ENCODE measurements at places on chromosomes 7 and 10.

GRCh38 chr7:13639396-13639795, 350.1 kb downstream of the ETV1 start:
- no peak for DNase-seq

DNA sequence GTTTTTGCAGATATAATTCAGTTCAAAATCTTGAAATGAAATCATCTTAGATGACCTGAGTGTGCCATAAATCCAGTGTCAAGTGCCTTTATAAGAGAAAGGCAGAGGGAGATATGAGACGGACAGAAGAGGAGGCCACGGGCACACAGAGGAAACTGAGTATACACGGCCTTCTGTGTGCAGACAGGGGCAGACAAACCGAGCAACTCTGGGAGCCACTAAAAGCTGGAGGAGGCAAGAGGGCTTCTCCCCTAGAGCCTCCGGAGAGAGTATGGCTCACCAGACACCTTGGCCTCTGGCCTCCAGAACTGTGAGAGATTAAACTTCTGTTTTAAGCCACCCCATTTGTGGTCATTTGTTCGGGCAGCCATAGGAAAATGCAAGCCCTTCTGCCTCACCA, 12.6 kb downstream of the TSPAN15 start:
- no peak for DNase-seq

DNA sequence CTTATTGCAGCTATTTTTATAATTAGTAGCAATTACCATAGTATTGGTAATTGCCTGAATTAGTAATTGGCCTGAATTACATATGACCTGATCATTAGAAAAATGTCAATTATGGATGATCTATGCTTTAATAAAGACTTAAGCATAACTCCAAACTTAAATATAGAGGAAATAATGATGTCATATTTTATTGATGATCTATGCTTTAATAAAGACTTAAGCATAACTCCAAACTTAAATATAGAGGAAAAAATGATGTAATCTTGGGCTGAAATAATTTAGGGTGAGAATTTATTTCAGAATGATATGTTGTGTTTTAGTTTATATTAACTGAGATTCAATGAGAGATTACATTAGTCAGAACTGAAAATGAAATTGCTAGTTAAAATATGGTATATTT, 266.0 kb upstream of the DKK1 start:
- no peak for DNase-seq

- DNase-seq, result no peak
These were observed 25.9 kb downstream of the TRDMT1 start for GRCh38 chr10:17175551-17175950.

- DNase-seq, result peak; percentile 18
These were observed 1132.0 kb upstream of the LRRTM3 start for GRCh38 chr10:65793738-65794425.

DNA sequence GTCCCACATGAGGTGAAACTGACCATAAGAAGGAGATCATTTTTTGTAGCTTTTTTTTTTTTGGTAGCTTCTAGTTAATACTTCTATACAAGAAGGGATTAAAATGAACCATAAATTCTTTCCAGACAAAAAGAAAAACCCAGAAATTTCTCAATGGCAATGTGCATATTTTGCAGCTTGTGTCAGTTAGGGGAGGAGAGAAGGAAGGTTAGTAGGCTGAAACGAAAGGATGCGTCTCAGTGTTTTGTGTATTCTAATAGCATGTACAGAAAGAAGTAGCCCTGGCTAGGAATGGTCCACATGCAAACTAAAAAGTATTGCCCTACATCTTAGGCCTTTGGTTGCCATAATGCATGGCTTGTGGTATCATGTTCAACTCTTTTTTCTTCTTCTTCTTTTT, 90.6 kb downstream of the CACNB2 start:
- DNase-seq, result no peak

DNA sequence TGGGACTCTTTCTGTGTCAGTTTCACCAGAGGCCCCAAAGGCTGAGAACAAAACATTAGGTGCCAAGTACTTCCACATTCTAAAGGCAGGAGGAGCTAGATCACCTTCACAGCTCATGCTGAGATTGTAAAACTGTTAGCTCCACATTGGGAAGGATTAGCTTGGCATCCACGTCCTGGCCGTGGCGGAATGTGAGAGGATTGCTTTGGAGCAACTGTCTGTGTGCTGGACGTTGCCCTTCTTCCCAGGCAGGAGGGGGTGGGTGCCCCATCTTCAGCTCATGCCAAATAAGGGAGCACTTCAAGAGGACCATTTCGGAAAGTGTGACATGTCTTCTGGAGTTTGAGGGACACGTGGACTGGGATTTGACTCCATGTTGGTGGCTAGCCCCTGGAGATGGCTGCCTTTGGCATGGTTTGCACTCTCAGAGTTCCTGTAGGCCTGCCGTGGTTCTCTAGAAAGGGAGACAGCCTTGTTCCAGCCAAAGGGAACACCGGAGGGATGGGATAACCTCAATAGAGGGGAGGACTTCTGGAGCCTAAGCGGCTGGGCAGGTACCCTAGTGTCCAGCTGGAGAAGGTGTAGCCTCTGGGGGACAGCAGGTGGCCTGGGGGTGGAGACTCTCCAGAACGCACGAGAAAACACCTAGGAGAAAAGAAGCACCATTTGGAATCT, 19.9 kb upstream of the FMC1 start:
- no peak for DNase-seq

- DNase-seq, result no peak
These were observed 124.9 kb downstream of the CYP26A1 start for GRCh38 chr10:93198401-93199131.

DNA sequence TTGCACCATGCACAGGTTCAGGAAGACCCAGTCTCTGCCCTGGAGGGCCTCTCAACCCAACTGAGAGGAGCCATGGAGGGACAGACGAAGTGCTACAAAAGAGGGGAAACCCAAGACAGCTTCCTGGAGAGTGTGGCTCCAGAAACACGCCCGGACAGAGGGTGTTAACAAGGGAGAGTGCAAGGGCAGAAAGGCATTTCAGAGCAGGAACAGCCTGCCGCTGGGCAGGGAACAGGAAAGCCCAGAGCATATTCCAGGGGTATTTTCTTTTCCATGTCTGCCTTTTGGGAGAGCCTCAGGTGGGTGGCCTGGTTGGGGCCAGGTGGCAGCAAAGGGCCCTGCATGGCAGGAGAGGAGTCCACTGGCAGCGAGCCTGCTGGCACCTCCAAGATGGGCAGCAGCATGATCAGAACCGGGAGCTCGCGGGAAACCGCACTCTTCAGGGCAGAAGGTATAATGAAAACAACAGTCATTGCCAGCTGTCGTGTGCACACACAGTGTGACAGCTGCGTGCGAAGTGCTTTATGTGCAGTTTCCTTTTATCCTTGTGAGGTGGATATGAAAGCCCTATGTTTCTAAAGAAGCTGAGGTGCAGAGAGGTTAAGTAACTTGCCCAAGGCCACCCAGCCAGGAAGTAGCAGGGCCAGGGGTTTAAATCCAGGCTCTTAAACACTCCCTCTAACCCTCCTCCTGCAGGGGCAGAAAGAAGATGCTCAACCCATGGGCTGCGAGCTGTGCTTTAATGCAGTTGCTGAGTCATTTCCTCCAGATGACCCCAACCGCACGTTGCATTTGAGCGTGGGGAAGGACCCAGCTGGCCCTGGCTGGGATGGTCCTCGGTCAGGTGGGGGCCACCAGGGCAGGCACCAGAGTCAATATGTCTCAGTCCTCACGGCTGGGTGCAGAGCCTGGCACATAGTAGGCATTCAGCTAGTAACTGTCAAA, 128.6 kb downstream of the OAT start:
- DNase-seq, result no peak

- peak; percentile 53 for DNase-seq
These were observed 593 bp upstream of the ADRA2A start for GRCh38 chr10:111076191-111076681.

GRCh38 chr7:41581041-41581440, 121.8 kb downstream of the INHBA start:
- peak; percentile 6 for DNase-seq

GRCh38 chr10:93357680-93358079, 124.5 kb downstream of the MYOF start:
- DNase-seq, result peak; percentile 8

DNA sequence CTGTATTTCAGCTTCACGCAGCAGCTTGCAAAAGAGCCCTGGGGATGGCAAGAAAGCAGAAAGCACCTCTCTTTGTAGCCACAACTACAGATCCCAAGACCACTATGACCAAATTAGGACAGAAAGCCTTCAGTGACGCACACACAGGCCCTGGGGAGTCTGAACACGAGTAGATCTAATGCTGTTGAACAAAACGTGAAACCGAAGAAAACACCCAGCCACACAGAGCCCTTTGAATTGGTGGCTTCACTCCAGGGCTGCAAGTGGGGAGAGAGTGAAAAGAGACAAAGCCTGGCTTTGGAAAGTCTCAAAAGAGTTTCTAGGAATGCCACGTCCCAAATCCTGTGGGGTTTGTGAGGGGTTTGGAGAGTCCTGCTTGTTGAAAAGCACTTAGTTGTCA, 28.4 kb downstream of the PLXNA4 start:
- no peak for DNase-seq

DNA sequence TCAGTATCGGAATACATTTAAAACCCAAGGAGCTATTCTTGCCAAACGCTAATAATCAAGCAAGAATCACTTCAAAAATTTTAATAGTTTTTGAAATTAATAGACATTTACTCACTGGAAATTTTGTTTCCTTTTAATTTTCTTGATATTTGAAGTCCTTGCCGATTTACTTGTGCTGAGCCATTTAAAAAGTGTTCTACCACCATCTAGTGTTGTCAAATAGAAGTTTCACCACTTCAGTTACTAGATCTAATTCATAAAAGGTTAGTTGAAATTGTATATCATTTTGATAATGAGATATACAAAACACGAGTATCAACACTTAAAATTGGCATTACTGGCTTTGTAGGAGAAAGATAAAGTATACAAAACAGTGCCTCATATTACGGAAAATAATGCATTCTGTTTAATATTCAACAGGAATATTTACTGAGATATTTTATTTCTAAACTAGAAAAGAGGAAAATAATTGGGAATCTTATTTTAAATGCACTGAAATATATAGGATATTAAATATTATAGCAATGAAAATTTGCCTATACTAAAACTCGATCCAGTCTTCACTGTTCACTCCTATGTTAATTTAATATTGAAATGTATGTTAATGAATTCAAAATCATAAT, 664.8 kb upstream of the SEMA3D start:
- DNase-seq, result peak; percentile 14

- no peak for DNase-seq
These were observed 37.6 kb downstream of the FHIP2A start for GRCh38 chr10:114859222-114859621.

DNA sequence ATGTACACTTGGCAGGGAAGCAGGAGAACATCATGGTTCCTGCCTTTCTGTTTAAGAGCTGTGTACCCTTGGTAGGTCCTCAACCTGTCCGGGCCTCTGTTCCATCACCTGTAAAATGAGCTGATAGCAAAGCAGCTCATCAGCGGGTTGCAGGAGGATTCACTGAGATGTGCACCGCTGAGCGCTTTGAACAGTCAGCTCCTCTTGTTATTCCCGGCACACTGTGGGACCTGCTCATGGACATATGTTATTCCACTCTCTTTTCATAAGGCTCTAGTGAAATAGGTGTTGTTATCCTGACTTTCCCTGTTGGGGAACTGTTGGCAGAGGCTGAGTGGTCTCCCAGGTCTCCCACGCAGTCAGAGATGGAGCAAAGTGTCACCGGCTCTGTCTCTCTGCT, 497.5 kb upstream of the ZMIZ1 start:
- no peak for DNase-seq

- no peak for DNase-seq
These were observed 95.3 kb upstream of the CYP26C1 start for GRCh38 chr10:92965314-92965713.

DNA sequence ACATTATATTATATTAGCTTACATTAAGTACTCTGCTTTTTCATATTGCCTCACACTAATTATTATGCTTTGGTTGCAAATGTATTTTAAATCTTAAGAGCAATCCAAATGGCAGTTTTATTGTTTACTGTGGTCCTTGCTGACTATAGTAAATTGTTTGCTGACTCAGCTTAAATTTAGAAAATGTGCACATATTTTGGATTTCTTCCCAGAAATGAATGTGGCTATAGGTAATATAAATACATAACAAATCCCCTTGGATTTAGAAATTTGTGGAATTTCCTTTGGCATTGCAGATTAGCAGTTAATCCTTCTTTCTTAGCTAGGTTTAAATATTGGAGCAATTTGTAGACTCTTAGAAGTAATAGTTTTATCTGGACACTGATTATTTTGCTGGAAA, 565.8 kb downstream of the NRG3 start:
- no peak for DNase-seq

- DNase-seq, result no peak
These were observed 49.3 kb downstream of the JAKMIP3 start for GRCh38 chr10:132114953-132115520.

GRCh38 chr10:95266674-95267095, 24.1 kb downstream of the PDLIM1 start:
- peak; percentile 82 for DNase-seq

- no peak for DNase-seq
These were observed 855 bp downstream of the YME1L1 start for GRCh38 chr10:27153329-27153728.

DNA sequence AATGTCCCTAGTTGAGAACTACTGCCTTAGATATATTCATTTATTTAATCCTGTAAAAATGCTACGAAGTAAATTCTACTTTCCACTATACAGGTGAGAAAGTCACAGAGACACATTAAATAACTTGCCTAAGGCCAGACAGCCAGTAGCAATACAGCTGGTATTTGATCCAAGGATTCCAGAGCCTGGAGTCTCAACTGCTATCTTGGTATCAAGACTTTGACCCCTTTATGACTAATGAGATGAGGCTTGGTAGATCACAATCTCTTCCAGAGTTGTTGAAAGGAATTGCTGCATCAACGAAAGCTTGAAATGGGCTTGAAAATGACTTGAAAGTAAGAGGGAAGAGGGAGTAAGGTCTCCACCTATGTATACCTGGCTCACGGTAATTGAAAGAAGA, 83.3 kb downstream of the ORC5 start:
- no peak for DNase-seq

- no peak for DNase-seq
These were observed 34.3 kb downstream of the SNX8 start for GRCh38 chr7:2279896-2280295.

DNA sequence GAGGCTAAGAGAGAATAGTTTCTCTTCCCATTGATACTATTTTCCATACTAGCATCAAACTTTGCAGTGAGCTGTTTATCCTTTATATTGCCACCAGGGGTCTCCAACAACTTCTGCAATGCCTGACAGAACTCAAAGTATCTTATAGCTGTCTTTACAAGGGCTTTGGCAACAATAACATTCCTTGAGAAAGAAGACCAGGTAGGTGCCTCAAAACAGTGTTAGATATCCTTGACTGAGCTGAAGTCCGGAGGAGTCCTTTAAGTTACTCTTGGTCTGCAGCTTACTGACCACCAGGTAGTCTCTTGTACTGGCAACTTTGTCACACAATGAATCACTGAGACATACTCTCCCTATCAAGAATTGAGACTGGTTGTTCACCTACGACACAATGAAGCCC, 30.0 kb upstream of the TES start:
- DNase-seq, result peak; percentile 54
